ENCODE measurements at places on chromosomes 13 and 19.

- no peak for DNase-seq
Measured at GRCh38 chr19:10805065-10805757, 30.8 kb downstream of the TMED1 start.

DNA sequence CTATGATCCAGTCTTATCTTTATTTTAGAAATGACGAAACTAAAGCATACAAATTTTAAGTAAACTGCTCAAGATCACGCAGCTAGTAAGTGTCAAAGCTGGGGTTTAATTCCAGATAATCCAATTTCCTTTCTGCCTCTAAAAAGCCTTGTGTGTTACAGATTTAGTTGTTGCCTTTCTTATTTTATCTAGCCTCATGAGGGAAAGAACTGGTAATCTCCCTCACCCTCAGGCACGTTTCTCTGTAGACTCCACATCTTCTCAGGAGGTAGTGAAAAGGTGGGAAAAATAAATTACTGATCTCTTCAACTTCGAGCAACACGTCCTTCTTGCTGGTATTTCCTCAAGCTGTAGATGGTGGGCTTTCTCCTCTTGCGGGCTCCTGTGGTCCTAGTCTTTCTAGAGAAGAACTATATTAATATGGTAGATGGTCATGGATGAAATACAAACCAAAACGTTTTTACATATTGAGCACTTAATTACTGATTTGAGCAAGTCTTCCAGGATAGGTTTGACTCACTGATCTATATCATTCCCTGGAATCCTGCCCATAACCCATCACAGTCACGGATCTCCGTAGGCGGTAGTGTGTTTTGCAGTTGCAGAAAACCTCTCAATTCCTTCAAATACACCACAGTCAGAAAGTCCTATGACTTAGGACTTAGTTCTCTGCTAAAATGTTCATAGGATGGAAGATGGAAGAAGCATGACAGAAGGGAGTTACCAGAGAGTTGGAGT, 519.5 kb downstream of the DCT start:
- DNase-seq: no peak

GRCh38 chr19:5354403-5354802, 13.8 kb upstream of the PTPRS start:
- DNase-seq: no peak

DNA sequence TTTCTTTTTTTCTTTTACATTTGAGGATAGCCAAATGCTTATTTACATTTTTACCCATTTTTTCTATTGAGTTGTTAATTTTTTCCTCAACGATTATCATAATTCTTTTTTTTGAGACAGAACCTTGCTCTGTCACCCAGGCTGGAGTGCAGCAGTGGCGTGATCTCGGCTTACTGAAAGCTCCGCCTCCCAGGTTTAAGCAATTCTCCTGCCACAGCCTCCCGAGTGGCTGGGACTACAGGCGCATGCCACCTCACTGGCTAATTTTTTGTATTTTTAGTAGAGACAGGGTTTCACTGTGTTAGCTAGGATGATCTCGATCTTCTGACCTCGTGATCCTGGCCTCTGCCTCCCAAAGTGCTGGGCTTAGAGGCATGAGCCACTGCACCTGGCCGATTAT, 208.7 kb downstream of the LIG4 start:
- no peak for DNase-seq

DNA sequence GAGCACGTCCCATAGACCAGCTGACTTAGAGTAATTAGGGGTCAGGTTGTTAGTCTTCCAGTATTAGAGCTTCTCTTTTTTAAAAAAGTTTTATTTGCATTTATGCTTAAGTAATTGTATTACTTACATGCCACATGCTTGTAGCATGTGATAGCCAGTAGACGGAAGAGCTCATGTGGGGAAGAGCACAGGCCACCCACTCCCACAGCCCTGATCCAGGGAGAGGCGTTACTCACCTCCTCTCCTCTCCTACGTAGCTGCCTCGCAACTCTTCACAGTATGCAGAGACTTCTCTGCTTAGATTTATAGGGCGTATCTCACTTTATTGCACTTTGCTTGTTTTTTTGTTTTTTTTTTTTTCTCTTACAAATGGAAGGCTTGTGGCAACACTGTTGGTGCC, 95.3 kb upstream of the TEX29 start:
- no peak for DNase-seq

GRCh38 chr13:46050771-46051170, 1.8 kb downstream of the ZC3H13 start:
- no peak for DNase-seq

DNA sequence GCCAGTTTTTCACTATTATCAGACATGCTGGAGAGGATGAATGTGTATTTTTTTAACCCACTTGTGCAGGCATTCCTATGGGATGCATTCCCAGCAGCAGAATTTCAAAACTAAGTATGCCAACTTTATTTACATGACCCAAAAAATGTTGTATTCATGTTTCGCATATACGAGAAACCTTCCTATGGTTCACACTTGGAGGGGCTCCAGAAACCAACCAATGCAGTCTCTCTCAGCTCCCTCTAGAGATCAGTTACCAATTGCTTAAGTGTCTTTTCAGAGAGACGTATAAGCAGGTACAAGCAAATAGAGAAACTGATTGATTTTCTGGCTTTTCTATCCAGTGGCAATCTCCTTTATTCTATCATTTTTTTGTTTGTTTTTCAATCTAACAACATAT, 5.5 kb upstream of the PTOV1 start:
- DNase-seq: no peak

DNA sequence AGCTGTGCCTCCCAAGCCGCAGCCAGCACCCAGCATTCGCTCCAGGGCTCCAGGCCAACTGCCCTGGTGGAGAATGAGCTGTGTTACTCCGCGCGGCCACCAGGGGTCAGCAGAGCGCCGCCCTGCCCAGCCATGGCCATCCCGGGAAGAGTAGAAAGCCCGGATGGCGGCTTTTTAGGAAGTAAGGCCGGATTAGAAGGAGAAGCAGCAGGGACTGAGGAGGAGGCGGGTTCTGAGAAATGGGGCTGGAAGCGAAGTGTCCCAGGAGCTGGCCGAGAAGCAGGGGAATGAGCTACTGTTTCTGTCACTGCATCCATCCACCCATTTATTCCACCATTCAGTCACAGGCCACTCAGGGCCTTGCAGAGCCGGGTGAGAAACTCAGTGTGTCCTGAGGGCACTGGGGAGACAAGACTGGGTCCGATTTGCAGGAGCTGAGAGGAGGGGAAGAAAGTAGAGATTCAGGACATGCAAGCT, 6.6 kb upstream of the NPAS1 start:
- peak; percentile 62 for DNase-seq

DNA sequence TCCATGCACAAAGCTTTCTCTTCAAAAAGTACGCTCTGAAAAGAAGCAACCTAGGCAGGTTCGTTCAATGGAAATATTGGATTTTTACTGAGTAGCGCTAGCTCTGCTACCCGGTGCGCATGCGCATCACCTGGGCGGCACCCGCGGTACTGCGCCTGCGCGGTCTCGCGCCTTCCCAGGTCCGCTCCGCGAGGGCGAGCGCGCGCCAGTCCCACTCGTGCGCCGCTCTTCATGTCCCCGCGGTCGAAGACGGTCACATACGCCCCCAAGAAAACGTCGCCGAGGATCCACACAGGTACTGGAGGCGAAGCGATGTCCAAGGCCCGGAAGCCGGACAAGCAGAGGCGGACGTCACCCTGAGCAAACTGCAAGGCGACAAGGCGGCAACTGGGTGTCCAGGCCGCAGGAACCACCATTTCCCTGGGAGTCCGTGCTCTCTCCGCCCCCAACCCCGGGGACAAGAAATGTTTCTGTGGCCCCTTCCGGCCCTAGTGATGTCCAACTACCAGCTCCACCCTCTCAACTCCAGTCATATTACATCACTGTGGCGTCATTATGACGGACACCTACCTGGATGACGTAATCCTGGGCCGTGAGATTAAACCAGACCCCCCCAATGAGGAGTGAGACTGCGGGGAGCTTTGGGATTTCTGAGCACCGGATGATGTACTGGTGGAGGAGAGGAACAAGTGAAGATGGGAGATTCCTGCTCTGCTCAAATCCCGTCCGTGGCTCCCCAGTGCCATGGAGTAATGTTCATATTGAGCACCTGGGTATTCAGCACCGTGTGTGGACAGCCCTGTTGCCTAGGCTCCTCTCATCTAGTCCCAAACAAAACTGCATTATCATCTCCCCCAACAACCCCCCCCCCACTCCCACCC, 4.8 kb upstream of the KCNC3 start:
- DNase-seq: peak; percentile 17

DNA sequence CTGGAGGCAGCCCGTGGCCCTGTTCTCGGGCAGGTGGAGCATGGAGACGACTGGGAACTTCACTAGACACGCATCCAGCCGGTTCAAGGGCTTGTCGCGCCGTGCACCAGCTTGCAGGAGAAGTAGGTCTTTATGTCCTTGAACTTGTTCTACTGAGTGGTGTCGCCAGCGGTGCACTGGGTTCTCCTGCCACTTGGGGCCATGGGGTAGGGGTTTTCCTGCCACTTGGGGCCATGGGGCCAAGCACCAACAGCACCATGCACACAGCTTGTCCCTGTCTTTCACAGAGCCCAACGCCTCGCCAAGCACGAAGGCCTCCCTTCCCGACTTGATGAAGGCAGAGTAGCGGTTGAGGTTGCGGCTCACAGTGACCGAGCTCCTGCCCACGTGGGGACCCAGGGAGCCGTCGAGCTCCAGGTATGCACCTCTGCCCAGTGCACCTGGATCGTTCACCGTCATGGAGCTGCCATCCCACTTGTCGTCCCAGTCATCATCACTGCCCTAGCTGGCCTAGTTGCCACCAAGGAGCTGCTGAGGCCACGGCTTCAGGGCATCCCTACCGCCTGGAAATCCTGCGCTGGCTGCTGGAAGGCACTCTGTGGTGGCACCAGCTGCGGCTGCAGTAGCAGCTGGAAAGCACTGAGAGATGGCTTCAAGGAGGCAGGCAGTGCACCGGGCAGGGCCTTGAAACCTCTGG, 40.5 kb upstream of the TPM4 start:
- no peak for DNase-seq

- peak; percentile 38 for DNase-seq
Measured at GRCh38 chr19:49361438-49362047, 673 bp downstream of the TEAD2 start.

DNA sequence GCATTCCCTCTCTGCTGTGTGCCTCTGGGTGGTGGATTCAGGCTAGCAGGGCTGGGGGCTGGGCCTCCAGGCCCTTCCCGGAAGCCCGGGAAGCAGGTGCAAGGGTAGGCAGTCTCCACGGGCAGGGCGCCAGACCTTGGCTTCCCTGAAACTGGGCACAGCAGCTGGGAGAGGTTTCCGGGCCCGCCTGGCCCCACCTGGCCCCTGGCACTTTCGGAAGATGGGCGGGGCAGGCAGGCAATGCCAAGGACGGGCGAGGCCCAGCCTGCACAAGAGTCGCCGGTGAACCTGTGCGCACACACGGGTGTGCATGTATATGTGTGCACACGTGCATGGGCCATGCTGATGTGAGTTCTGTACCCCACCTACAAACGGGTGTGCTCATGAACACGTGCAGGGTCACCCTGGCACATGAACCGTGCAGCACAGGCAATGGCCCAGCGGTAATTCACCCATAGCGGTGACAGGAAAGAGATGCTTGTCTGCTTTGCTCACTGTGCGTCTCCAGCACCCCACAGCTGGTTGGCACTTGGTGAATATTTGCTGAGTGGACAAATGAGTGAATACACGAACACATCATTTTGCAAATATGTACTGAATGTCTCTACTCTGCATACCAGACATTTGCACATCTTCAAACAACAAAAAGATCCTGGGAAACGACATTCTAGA, 15.3 kb downstream of the GADD45B start:
- DNase-seq: peak; percentile 66

GRCh38 chr19:24054044-24054935, 32.7 kb upstream of the ZNF254 start:
- DNase-seq: peak; percentile 49

- DNase-seq: no peak
Measured at GRCh38 chr13:85528491-85529217, 270.6 kb downstream of the SLITRK6 start.

- DNase-seq: no peak
Measured at GRCh38 chr19:5478241-5478924, 23.2 kb downstream of the ZNRF4 start.

GRCh38 chr19:15721268-15721667, 6.6 kb upstream of the OR10H2 start:
- DNase-seq: no peak

- no peak for DNase-seq
Measured at GRCh38 chr13:60759499-60759898, 362.5 kb downstream of the TDRD3 start.

DNA sequence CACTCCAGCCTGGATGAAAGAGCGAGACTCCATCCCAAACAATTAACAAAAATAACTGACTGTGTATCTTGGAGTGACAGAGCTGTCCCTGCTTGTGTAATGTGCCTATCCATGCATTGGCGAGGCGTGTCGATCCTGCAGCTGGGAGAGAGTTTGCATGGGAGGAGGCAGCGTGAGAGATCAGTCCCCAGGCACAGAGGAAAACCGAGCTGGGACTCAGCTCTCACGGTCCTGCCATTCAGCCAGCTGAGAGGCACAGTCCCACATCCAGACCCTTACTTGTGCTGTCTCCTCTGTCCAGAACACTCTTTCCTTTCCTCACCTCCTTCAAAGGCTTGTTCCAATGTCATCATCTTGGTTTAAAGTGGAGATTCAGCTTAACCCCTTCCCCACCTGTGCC, 11.9 kb upstream of the SULT2B1 start:
- no peak for DNase-seq

DNA sequence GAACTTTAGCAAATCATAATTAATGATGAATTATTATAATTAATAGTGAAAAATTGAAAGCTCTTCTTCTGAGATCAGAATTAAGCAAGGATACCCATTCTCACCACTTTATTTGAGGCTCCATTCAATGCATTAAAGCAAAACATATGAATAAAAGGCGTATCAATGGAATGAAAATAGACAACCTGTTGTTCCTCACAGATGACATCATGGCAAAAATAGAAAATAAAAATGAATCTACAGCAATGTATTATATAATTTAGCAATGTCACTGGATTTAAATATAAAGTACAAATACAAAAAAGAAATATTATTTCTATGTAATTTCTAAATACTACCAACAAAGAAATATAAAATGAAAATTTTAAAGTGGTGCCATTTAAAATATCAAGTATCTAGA, 11.1 kb upstream of the ZNF780A start:
- DNase-seq: no peak

- no peak for DNase-seq
Measured at GRCh38 chr13:74730556-74731331, 596.5 kb upstream of the KLF12 start.

DNA sequence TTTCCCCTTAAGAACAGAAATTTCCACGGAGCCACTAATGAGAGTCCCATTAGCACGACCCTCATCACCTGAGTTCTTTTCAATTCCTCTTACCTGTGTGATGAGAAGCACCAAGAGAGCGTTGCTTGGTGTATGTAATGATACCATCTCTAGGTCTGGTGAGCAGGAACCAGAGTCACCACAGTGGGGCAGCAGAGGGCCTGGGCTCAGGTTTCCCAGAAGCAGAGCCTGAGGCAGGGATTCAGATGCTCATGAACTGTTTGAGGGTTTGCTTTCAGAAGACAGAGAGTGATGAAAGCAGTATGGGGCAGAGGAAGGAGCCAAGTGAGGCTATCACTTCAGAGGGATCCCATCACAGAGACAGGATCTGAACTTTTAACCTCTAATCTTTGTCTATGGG, 3.1 kb upstream of the PTPRH start:
- DNase-seq: no peak
